CD4-positive, alpha-beta memory T cell (primary cell): ENCODE measurements at places on chromosomes 16 and 17. TPM values are rescaled to one million over a fixed set of nuclear protein-coding genes. Genes with fewer than 3 reads are reported as not detected.

APOBR gene
- polyA plus RNA-seq, result 3.5 TPM

EMC8 gene
- polyA plus RNA-seq, result 22.1 TPM

DCXR gene
- 164 TPM for polyA plus RNA-seq

SNX11 gene
- polyA plus RNA-seq, result 17.9 TPM

PRM1 gene
- not detected for polyA plus RNA-seq

NATD1 gene
- 0.32 TPM for polyA plus RNA-seq

ACACA gene
- polyA plus RNA-seq, result 4.8 TPM

SOX9 gene
- polyA plus RNA-seq, result not detected

SNAI3 gene
- 11.6 TPM for polyA plus RNA-seq

WSCD1 gene
- not detected for polyA plus RNA-seq

GFOD2 gene
- 10.8 TPM for polyA plus RNA-seq

- DNase-seq, result no peak
These were observed 599.6 kb downstream of the TMEM114 start for GRCh38 chr16:7990626-7991260.

- no peak for DNase-seq
These were observed 16.5 kb upstream of the ZNF750 start for GRCh38 chr17:82856361-82856760.

GRCh38 chr17:47802341-47803022 lies 19.1 kb downstream of the OSBPL7 start:
- DNase-seq, result peak; percentile 57

GRCh38 chr17:64158406-64158805 lies 28.5 kb upstream of the ERN1 start:
- DNase-seq, result no peak

GRCh38 chr17:20116683-20117309 lies 107.6 kb downstream of the SPECC1 start:
- DNase-seq, result peak; percentile 61

- no peak for DNase-seq
These were observed 93.0 kb downstream of the UTP18 start for GRCh38 chr17:51353296-51353695.

- DNase-seq, result no peak
These were observed 46.9 kb downstream of the RMI2 start for GRCh38 chr16:11392041-11392581.

DNA sequence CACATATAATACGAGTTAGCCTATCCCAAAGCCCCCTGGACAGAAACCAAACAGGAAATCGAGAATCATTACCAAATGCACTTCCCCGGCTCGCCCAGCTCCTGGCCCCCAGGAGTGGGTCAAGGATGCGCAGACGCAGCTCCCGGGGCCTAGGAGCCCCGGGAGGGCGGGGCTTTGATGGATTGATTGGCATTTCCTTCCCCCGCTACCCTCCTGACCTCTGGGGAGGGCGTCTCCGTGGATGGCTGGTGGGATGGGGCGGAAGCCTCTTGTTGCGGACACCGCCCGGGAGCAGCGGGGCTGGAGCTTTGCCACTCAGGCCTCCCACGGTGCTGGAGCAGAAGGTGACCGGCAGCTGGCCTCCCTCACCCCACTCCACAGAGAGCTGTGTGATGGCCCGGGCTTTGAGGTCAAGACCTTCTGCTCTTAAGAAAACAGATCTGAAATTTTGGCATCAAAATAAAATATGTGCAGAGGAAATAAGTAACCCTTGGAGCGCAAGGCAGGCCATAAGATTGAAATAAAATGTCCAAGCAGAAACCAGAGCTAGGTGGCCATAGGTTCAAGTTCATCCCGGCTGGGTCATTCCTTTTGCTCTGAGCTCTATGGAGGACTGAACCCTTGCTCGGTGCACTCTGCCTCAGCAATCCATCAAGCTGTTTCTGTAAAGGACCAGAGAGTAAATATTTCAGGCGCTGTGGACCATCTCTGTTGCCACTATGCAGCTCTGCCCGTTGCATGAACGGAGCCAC lies 262.3 kb downstream of the SOX9 start:
- no peak for DNase-seq

DNA sequence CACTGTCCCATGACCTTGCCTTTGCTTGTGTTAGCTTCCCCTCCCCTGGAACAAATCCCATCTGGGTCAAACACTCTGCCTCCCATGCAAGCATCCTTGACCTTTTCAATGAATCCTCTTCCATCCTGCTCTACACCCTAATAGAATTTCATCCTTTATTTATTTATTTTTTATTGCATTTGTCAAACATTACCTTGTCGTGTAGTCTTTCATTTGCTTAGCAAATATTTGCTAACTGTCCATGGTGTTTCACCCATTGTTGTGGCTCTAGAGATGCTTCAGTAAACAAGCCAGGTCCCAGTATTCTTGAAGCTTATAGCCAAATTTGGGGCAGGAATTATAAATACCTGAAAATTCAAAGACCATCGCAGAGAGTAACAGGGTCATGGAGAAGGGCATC lies 51.0 kb upstream of the MRTFB start:
- DNase-seq, result no peak

- DNase-seq, result no peak
These were observed 120.4 kb upstream of the LHX1 start for GRCh38 chr17:36816907-36817288.

DNA sequence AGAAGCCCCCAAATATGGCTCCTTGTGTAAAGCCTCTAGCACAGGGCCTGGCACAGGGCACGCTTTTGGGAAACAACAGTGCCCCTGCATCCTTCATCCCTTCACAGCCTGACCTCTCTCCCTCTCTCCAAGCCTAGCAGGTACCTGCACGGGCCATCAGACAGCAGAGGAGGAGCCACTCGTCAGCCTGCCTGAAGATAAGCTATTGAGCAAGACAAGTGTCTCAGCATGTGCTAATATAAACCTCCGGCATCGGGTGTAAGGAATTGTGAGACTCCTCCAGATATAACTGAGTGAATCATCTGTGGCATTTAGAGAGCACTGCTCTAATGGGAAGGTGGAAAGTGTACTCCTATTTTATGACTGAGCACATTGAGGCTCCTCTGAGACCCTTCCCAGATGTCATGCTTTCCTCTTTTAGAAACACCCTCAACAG lies 38.3 kb downstream of the TBX4 start:
- DNase-seq, result no peak

- no peak for DNase-seq
These were observed 303.7 kb upstream of the PMFBP1 start for GRCh38 chr16:72475688-72476087.

DNA sequence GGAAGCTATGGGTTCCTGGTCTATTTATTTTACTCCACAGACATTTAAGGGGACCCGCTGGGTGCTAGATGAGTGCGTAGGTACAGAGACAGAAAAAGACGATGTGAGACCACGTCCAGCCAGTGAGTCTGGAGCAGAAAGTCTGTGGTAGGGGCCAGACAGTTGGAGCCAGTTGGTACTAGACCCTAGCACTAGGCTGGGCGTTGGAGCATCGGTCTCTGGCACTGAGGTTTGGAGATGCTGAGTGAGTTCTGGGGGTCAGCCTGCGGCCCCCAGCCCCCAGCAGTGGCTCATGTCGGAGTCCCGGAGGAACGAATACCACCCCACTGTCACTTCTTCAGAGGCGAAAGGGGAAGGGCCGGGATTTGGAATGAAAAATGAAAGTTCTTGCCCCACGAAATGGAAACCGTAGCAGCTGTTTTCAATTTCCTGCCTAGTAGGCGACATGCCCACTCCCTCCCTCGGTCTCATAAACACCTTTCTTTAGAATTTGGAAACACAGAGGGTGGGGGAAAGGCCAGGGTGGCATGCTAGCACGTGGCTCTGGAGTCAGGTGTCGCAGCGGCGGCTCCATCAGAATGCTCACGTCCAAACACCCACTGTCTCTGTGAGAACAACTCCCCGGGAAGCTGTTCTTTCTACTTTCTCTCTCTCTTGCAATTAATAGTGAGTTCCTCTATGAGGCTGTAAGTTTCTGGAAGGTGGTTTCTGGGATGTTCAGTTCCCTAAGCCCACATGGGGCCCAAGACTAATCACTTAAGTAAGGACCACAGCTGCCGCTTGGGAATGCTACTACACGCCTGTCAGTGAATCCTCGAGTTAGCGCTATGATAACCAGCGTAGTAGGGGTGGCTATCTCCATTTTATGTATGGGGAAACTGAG lies 96.8 kb downstream of the IRF8 start:
- no peak for DNase-seq

DNA sequence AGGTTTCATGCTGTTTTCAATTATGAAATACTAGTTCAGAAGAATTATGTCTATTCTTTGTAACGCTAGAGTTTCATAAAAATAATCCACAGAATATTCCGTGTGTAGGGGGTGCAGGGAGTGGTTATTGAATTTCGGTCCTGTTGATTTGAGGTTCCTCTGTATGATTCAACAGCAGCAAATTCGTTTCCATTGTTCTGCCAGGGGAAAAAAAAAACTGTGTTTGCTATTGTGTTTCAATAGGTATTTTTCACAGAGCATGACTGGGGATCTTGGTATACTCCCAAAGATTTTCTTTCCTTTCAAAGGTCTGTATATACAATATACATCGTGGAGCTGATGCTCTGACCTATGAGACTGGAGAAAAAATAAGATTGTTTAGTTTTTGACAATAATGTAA lies 15.8 kb downstream of the SHISA9 start:
- DNase-seq, result no peak

- DNase-seq, result no peak
These were observed 29.6 kb upstream of the ABCA9 start for GRCh38 chr17:69090365-69090764.

DNA sequence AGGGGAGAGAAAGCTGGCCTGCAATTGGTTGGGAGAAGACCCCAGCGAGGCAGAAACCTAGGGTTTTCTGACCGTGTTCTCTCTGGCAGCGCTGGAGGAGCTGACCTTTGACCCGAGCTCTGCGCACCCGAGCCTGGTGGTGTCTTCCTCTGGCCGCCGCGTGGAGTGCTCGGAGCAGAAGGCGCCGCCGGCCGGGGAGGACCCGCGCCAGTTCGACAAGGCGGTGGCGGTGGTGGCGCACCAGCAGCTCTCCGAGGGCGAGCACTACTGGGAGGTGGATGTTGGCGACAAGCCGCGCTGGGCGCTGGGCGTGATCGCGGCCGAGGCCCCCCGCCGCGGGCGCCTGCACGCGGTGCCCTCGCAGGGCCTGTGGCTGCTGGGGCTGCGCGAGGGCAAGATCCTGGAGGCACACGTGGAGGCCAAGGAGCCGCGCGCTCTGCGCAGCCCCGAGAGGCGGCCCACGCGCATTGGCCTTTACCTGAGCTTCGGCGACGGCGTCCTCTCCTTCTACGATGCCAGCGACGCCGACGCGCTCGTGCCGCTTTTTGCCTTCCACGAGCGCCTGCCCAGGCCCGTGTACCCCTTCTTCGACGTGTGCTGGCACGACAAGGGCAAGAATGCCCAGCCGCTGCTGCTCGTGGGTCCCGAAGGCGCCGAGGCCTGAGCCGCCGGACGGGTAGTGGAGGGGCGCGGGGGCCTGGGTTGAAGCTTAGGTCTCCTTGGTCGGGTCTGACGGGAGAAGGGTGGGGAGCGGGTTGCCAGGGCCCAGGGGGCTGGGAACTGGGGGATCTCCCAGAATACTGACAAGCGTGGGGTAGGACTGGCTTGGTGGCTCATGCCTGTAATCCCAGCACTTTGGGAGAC lies 7.4 kb upstream of the PYDC1 start:
- no peak for DNase-seq

- DNase-seq, result no peak
These were observed 10.2 kb upstream of the MRC2 start for GRCh38 chr17:62616993-62617893.

DNA sequence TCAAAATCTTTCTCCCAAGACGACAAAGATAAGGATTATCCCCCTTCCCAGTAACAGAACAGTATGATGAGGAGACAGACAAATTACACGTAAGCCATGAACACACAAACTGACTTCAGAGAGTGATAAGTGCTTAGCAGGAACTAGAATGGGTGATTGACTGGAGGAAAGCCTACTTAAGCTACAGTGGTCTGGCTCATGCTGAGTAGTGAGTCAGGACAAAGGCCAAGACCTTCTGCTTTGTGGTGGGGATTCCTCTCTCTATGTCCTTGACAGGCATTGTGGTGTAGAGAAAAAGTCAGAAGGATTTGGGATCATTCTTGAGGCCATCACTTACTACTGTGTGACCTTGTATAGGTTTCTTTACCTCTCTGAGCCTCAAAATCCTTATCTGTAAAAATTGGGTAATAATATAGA lies 381.9 kb upstream of the CCL2 start:
- no peak for DNase-seq

DNA sequence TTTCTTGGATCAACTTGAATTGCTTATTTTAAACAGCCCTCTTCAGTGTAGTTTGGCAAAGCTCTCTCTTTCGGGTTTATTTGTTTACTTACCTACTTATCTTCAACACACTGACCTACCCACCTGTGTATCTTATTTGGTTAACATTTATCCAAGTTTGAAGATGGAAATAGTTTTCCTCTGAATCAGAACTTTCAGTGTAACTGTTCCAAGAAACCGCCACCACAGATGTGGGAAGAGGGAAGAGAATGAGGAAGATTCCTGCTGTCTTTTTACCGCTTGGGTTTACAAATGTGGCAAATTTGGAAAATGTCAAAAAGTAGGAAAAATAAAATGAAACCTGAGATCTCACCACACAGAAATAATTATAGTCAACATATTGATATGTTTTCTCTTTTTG lies 115.8 kb downstream of the MSI2 start:
- no peak for DNase-seq

DNA sequence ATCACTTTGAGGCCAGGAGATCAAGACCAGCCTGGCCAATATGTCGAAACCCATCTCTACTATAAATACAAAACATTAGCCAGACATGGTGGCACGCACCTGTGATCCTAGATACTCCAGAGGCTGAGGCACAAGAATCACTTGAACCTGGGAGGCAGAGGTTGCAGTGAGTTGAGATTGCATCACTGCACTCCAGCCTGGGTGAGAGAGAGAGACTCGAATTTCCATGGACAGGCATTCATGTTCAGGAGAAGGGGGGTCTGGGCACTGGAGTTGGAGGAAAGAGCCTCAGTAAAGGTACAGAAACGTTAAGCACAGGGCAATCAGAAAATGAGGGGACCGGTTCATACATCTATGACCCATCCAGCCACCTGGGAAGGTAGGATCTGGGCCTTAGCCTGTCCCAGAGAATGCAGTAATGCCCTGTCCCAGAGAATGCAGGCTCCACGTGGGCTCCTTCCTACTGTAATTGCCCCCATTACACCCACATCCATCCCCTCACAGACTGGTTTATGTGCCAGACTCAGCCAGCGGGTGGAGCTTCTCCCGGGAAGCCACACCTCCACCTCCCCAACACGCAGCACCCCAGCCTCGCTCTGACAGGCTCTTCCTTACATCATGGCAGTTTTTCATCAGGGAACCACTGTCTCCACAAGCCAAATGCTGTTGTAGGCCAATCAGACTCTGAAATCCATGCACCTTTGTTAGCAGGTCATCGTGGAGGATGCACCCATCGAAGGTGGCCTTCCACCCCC lies 21.6 kb upstream of the ARL4D start:
- DNase-seq, result no peak

GRCh38 chr17:51435641-51436091 lies 175.3 kb downstream of the UTP18 start:
- DNase-seq, result peak; percentile 51

DNA sequence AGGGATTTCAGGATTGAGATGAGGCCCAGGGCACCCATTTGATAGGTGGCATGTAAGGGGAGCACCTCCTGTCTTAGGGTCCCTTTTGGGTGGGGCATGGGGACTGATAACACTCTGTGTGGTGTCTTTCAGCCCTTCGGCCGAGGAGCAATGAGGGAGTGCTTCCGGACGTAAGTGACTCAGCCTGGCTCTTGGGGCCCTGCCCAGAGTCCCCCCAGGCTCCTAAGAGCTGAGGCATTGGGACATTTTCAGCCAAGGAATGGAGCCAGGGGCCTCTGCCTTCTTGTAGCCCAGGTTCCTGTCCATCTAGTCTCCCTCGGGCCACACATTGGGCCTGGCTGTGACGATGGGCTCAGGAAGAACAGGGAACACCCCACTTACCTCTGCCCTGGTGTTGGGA lies 44.4 kb downstream of the EEF2K start:
- DNase-seq, result no peak

- no peak for DNase-seq
These were observed 50.1 kb downstream of the XPO6 start for GRCh38 chr16:28161626-28162025.
